ENCODE measurements at places on chromosomes 4 and X.

GRCh38 chr4:118059397-118059796 is 25.1 kb downstream of the NDST3 start:
- DNase-seq = no peak

GRCh38 chr4:113179996-113180395 is 130.5 kb downstream of the ANK2 start:
- DNase-seq = no peak

- no peak for DNase-seq
These were observed 49.2 kb upstream of the TLR2 start for GRCh38 chr4:153634738-153635353.

- no peak for DNase-seq
These were observed 108.6 kb upstream of the MAD2L1 start for GRCh38 chr4:120175272-120175671.

GRCh38 chrX:138034136-138034535 is 468.2 kb downstream of the ZIC3 start:
- DNase-seq = no peak

- DNase-seq = no peak
These were observed 86.8 kb downstream of the CAMK2D start for GRCh38 chr4:113674733-113675132.

DNA sequence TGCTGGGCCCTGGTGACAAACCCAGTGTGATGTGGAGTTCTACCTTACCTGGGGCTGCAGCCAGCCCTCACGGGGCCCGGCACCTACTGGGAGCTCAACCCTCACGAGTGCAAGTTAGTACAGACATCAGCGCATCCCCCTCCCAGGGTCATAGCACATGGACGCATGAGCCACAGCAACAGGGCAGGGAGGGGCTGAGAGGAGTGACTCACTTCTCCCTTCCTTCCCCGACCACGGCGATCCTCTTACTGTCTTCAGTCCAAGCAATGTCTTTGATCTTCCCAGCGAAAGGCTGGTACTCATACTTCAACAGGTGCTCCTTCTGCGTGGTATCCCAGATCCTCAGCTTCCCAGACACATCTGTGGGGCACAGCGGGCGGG is 17.8 kb downstream of the WDR1 start:
- no peak for DNase-seq

DNA sequence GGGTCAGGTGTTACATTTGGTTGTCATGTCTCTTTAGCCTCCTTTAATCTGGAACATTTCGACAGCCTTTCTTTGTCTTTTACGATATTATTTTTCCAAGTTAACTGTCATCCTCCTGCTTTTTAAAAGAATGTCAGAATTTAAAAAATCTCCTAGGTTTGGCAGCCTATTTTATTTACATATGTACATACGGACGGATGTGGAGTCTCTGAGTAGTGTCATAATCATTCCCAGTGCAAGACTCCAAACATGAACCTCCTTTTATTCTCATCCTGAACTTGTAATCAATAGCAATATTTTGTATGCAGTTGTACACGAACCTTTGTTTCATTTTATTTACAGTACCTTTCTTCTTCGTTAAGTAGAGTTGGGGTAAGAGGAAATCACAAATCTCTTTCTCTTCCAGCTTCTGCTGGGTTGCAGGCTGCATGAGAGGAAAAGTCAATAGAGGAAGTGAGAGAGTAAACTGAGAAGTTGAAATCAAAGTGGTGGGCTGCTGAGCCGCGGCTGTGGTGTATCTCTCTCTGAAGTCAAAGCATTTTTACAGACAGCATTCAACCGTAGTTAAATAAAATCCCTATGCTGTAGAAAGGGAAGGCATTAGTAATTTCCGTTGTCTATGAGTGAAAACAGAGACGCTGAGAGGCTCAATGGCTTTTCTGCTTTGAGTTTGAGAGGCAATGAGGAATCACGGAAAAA is 53.9 kb upstream of the RPS6KA3 start:
- peak; percentile 17 for DNase-seq

GRCh38 chr4:23235628-23236390 is 543.1 kb downstream of the GBA3 start:
- no peak for DNase-seq

GRCh38 chrX:319579-320125 is 1.1 kb upstream of the GTPBP6 start:
- no peak for DNase-seq

- no peak for DNase-seq
These were observed 318.0 kb upstream of the TAPT1 start for GRCh38 chr4:16544251-16544721.

- no peak for DNase-seq
These were observed 324.7 kb downstream of the TRIML1 start for GRCh38 chr4:188463909-188464308.

DNA sequence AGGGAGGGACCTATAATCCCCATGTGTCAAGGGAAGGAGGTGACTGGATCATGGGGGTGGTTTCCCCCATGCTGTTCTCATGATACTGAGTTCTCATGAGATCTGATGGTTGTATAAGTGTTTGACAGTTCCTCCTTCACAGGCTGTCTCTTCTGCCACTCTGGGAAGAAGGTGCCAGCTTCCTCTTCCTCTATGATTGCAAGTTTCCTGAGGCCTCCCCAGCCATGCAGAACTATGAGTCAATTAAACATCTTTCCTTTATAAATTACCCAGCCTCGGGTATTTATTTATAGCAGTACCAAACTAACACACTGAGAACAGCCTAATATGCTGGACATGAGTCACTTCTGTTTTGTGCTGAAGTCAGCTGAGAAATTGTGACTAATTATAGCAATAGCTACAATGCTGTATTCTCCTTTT is 656.9 kb upstream of the CPEB2 start:
- no peak for DNase-seq

GRCh38 chrX:57904176-57904880 is 5.9 kb downstream of the ZXDA start:
- no peak for DNase-seq

All from GM19239 (cell line).